ENCODE measurements at places on chromosomes 2 and 18. TPM values are rescaled to one million over a fixed set of nuclear protein-coding genes. Genes with fewer than 3 reads are reported as not detected.

DNA sequence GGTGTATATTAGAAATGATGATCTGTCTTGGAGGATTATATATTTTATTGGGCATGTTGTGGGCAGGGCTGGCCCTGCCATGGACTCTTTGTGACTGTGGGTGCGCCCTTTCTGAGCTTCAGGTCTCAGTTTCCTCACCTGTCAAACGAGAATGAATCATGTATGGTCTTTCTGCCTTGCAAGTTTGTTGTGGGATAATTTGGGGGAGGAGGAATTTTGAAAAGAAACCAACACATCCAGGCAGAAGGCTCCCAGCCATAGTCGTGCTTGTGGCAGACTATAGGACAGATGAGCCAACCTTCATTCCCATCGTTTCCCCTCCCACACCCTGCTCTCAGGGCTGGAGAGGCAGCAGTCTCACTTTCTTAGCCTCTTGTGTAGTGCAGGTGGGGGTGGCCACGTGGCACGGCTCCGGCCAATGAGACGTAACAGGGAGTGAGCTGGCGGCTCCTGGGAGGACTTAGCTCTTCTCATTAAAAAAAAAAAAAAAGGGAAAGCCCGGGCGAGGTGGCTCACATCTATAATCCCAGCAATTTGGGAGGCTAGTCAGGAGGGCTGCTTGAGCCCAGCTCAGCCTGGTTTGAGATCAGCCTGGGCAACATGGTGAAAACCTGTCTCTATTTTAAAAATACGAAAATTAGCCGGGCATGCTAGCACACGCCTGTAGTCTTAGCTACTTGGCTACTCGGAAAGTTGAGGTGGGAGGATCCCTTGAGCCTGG, 63.1 kb downstream of the RHOB start:
- DNase-seq = no peak

- DNase-seq = no peak
Observed at GRCh38 chr2:53450923-53451322, 316.7 kb upstream of the CHAC2 start.

GRCh38 chr2:133142087-133142486, 426.2 kb downstream of the NCKAP5 start:
- no peak for DNase-seq

DNA sequence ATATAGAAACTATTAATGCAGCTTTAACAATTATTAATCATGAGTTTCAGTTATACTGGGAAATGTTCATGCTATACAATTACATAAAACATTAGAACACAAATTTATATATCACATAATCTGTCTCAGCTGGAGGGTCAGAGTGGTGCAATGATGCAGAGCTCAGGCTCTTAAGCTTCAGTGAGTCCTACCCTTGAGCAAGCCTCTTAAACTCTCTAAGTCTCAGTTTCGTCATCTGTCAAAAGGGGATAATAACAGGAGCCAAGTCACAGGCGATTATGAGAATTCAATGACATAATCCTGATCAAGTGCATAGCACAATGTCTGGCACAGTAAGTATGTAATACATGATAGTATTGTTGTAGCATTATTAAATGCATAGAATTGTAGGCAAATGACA, 46.0 kb downstream of the LAMA1 start:
- no peak for DNase-seq

- no peak for DNase-seq
Observed at GRCh38 chr2:37671816-37672103, 318 bp upstream of the CDC42EP3 start.

- DNase-seq = peak; percentile 70
Observed at GRCh38 chr2:105746177-105747080, 1.7 kb downstream of the NCK2 start.

DNA sequence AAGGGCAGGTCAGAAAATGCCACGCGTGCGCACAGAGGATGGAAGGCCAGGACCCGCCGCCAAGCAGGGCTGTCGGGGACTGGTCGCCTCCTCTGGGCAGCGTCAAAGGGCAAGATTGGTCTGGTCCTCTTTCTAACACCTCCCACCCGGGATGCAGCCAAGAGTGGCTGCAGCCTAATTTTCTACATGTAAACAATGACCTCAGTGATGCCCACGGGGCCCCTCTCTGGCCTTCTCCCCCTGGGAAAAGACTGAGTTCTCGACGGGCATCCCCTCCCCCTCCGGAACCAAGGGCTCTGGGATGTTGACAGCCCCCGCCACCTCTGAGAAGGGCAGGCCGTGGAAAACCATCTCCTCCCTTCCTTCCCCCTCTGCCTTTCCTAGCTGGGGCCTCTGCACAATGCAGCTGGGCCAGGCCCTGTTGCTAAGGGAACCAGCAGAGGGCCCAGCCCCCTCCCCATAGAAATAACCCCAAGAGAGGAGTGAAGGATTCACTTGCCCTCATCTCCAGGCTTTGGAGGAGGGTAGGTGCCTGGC, 80.0 kb upstream of the ZNF532 start:
- peak; percentile 86 for DNase-seq

DNA sequence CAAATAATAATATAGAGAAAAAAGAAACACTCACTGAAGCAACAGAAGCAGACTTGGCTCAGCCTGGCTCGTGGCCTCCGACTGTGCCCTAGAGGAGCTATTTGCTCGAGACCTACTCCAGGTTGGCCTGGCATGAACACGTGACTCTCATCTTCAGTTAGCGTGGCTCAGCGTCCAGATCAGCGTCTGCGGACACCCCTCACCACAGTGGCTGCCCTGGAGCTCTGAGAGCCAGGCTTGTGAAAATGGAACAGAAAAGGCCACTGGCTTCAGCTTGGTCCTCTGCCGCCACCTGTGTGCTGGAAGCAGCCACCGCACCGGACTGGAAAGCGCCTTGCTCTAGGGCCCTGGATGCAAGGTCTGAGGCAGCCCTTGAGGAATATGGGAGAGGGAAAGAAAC, 1184.0 kb upstream of the GYPC start:
- DNase-seq = no peak

DNA sequence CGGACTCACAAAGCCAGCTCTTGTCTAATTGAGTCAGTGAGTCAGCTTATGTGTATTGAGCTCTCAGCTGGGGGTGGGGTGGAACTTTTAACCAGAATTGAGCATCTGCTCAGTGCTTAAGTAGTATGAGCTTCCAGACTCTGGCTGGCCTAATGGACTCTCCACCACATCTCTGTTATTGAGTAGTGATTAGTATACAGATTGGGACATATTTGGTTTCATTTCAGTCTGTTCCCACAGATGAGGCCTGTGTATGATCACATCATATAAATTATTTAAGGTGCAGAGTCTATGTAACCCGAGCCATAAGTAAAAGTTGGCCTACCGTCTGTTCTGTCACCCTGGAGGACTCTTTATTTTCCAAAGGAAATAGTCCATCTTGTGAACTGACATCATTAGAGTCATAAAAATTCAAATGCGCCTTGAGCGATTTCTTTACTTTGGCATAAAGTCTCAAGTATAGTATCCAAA, 152.1 kb downstream of the THSD7B start:
- no peak for DNase-seq

Gene SKOR2
- total RNA-seq = not detected

- DNase-seq = no peak
Observed at GRCh38 chr2:167987026-167987425, 260.4 kb downstream of the STK39 start.

Gene CCDC141
- 28.3 TPM for total RNA-seq

- no peak for DNase-seq
Observed at GRCh38 chr2:32864334-32865111, 82.2 kb upstream of the LTBP1 start.

- no peak for DNase-seq
Observed at GRCh38 chr18:75754433-75754832, 326.9 kb upstream of the SMIM21 start.

GRCh38 chr18:41737218-41737617, 217.8 kb upstream of the PIK3C3 start:
- DNase-seq = no peak

DNA sequence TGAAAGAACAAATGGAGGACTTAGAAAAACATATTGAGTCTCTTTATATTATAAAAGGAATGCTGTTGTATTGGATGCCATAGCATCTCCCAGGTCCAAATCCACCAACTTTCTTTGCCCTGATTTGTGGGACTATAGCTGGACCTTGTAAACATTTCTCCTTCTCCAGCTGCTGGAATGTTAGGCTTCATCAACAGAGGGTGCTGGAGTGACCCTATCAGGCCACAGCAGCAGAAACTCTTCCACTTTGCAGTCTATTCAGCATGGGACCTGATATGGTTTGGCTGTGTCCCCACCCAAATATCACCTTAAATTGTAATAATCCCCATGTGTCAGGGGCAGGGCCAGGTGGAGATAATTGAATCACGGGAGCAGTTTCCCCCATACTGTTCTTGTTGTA, 138.4 kb upstream of the ARL4C start:
- no peak for DNase-seq

GRCh38 chr2:60297296-60298005, 256.0 kb downstream of the BCL11A start:
- DNase-seq = no peak

GRCh38 chr2:228688007-228688645, 506.6 kb upstream of the SPHKAP start:
- no peak for DNase-seq

- DNase-seq = no peak
Observed at GRCh38 chr2:170739048-170739447, 23.9 kb downstream of the SP5 start.

DNA sequence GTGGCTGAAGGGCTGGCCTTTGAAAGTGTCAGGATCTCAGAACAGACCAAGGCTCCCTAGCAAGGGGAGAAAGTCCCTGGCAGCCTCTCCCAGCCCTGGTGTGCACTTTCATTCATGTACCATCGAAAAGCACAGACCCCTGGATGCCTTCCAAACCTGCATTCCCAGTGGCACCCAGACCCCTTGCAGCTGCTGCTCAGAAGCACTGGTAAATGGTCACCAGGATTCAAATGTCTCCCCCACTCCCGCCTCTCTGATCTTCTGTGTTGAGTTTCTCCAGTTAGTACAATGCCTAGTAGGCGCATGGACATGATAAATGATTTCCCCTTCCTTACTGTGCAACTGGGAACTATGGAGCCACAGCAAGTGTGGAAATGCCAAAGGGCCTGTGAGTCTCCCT, 180.0 kb downstream of the GLI2 start:
- peak; percentile 43 for DNase-seq

Gene CNGA3
- total RNA-seq = not detected

Gene SMIM21
- not detected for total RNA-seq

DNA sequence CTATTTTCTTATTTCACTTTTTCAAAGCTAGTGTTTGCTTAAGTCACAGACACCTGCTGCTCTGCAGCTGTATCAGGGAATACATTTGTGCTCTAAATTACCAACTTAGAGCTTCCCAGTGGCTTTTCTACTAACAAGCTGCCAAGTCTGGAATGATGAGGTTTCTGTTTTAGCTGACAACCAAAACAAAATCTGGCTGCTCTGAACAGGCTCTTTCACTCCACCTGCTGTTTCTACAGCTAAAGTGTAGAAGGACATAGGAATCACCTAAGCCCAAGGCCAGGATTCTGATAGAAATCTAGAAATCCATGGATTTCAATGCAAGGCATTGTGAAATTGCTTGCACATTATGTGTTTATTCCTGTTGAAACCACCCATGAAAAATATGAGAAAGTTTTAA, 201.2 kb downstream of the SUCLG1 start:
- no peak for DNase-seq

DNA sequence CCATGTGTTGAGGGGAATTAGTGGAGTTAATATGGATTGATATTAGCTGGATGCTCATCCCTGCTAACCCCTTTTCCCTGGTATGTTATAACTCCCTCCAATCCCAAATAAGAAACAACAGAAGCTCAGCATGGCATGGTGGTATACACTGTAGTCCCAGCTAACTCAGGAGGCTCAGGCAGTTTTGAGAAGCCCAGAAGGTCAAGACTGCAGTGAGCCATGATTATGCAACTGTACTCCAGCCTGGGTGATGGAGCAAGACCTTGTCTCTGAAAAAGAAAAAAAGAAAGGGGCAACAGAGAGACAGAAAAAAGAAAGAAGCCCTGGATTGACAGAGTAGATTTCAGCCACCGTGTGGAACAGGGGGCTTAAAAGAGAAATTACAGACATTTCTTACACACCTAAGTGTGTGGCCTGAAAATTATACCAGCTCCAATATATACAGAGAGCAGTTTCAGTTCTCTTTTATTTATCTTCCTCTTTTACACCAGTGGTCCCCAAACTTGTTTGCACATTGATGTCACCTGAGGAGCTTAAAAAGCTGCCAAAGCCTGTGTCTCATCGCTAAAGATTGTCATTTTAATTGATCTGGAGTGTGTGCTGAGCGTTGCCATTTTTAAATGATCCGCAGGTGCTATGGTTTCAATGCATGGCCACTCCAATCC, 203.6 kb downstream of the UBE2E3 start:
- DNase-seq = no peak

- DNase-seq = no peak
Observed at GRCh38 chr2:46539327-46540276, 60.2 kb downstream of the TMEM247 start.

Gene IL36B
- total RNA-seq = not detected

Gene ALPP
- not detected for total RNA-seq

GRCh38 chr2:118940486-118941120, 1.4 kb upstream of the MARCO start:
- DNase-seq = no peak

- DNase-seq = no peak
Observed at GRCh38 chr18:43279015-43279744, 1.9 kb upstream of the SYT4 start.

GRCh38 chr2:71558300-71559051, 105.1 kb downstream of the DYSF start:
- DNase-seq = peak; percentile 35

Gene CRYGD
- total RNA-seq = not detected

Gene ALPG
- total RNA-seq = not detected

Gene TMEM169
- total RNA-seq = 0.32 TPM

DNA sequence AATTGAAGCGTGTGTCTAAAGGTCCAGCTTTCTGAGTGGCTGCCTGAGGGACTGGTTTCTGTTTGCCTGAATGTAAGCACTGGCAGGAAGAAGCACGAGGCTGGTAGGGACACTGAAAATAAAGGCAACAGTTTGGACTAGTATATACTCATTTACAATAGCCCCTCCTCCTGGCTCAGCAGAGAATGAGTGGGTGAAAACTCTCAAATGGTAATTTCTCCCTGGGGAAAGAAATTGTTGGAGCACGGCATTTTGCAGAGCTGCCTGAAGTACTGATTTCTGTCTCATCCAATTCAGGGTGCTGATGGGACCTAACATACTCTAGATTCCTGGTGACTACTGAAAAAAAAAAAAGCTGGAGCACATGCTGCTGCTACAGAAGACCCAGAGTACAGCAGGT, 17.3 kb upstream of the SPP2 start:
- DNase-seq = no peak

Gene AFF3
- 15.7 TPM for total RNA-seq
